Stimulated activated CD4-positive, alpha-beta T cell treated with anti-CD3 and anti-CD28 coated beads, TNF-alpha, amount 100 ng/mL, for 48 hours (primary cell): ENCODE measurements at places on chromosomes 2 and 18.

DNA sequence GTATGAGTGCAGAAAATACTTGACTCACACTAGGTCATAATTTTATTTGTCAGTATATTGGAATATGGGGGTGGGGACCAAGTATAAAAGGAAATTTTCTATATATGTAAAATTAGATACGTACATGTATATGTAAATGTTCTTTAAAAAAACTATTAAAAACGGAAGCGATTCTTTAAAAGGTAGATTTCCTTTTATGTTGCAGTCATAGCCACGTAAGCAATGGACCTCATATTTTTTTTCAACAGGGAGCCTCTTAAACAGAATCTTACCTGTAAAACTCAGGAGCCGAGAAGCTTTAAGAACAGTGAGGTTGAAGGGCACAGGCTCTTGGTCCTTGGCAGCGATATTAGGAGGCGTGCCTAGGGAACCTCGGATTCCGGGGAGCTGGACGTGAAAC is 3.3 kb downstream of the RHBDD1 start:
- no peak for DNase-seq

DNA sequence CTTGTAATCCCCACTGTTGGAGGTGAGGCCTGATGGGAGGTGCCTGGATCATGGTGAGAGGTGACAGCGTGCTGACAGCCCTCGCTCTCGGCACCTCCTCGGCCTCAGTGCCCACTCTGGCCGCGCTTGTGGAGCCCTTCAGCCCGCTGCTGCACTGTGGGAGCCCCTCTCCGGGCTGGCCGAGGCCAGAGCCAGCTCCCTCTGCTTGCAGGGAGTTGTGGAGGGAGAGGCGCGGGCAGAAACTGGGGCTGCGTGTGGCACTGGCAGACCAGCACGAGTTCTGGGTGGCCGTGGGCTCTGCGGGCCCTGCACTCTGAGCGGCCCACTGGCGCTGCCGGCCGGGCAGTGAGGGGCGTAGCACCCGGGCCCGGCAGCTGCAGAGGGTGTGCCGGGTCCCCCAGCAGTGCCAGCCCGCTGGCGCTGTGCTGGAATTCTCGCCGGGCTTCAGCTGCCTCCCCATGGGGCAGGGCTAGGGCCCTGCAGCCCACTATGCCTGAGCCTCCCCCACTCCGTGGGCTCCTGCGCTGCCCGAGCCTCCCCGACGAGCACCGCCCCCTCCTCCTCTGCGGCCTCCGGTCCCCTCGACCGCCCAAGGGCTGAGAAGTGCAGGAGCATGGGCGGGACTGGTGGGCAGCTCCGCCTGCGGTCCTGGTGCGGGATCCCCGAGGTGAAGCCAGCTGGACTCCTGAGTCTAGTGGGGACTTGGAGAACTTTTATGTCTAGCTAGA is 197.1 kb downstream of the SPP2 start:
- no peak for DNase-seq

- DNase-seq, result no peak
Observed at GRCh38 chr2:100982431-100982861, 19.6 kb upstream of the RPL31 start.

- DNase-seq, result no peak
Observed at GRCh38 chr2:215900203-215900611, 113.1 kb downstream of the MREG start.

DNA sequence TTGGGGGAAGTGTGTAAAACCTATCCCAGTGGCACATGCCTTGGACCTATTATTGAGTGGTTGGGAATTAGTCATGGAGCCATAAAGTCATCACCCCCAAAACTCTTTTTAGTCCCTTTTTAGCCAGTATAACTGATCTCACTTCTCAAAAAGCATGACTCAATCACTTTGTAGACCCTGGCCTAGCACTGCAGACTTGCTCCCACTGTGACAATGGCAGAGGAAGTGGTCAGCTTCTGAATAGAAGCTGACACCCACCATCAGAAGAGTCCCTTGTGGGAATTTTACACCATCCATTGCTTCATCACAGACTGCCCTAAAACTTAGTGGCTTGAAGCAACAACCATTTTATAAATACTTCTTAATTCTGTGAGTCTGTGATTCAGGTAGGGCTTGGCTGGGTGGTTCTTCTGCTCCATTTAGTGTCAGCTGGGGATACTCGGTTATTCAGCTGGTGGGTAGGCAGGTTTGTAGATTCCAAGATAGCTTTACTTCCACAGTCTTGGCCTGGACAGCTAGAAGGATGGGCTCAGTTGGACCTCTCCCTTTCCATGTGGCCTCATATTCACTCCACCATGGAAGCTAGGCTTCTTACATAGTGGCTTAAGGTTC is 10.8 kb upstream of the ITGA6 start:
- DNase-seq, result no peak

DNA sequence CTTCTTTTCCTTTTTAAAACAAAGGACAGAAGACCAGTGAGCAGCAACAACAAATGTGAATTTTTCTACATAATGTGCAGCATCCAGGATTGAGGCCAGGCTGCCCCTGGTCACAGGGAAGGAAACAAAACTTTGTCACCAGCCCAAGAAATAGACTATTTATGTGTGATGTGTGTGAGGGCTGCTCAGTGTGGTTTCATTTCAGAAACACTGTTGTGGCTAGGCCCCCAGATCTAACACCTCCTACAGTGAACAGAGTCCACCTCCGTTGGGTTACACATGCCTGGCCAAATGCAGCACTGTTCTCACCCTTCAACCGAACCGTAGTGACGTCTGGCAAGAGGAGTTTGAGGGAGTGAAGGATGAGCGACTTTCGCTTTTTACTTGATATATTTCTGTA is 146.3 kb upstream of the RIOK3 start:
- no peak for DNase-seq

DNA sequence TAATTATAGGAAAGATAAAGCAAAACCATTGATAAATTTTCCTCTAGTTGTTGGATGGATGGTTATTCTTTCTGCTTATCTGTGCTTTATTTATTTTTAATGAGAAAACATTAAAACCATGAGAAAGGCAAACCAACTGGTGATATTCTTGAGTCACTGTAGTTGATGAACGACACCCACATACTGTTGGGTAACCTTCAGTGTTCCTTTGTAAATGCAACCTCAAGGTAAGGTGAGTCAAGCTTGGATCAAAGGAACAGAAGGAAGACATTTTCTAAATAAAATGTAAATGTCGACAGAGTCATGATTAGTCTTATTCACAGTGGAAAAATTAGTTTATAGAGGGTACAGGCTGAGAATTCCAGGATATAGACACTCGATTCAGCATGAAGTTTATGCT is 12.7 kb downstream of the ABCB11 start:
- DNase-seq, result no peak

DNA sequence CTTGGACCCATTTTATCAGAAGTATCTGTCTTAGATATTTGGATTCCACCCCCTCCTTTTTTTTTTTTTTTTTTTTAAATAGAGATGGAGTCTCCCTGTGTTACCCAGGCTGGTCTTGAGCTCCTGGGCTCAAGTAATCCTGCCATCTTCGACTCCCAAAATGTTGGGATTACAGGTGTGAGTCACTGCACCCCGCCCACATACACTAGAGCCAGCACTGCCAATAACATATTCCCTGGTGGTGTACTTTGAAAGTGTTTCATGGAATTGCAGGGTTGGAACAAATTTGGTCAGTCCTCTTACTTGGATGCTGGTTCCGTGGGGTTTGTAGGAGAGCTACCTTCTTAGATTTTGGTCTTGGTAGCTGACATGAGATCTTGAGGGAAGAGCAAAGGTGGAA is 15.0 kb downstream of the PDCL3 start:
- DNase-seq, result no peak

GRCh38 chr2:233142355-233142897 is 82.3 kb downstream of the INPP5D start:
- no peak for DNase-seq

DNA sequence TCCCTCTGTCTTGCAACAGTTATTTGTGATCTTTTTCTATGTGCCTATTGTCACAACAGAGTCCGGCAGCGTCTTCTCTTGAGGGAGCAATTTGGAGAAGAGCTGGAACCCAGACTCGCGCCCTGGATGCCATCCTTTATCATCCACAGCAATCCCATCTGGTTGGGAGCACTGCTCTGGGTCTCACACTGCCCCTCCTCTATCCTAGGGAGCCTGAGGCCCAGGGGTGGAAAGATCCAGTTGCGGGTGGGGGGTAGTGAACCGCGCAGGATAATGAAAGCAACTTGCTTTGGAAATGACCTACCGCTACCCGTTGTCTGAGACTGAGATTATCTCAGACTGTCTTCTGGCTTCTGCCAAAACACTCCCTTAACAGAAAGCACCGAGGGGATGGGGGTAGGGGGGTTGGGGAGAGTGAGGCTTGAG is 713 bp downstream of the WBP1 start:
- DNase-seq, result no peak

DNA sequence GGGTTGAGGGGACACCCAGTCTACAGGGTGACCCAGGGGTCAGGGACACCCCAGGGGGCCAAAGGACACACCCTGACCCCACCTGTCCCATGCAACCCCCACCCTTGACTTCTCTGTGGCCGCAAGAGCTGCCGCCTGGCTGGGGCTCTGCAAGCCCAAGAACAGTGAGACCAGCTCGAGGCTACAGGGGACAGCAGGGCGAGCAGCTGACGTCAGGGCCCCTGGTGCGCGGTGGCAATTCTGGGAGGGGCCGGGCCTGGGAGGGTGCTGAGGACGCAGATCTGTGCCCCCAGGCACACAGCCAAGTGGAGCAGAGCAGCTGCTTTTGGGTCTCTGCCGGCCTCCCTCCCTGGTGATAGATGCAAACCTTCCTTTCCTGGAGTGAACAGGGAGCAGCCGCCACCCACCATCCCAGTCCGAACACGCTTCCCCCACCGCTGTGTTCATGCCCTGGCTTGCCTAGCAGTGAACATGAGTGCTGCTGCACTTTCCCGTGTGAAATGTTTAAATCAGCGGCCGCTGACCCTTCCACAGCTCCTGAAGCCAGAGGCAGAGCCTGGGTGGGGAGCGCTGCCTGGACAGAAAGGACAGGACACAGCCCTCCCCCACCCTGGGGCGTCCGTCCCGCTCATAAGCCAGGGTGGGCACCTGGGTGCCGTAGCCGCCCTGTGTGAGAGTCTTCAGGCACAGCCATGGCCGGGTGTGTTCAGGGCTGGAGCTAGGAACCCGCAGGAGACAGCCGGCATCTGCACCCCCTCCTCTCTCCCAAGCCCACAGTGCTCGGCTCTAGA is 46.9 kb downstream of the SLC66A2 start:
- no peak for DNase-seq
